ENCODE measurements at places on chromosomes 11 and 22.
A peak's percentile ranks its signal among the peaks of the same experiment; 100 is the strongest.

- no peaks in the 10 kb centered on the region for H3K36me3 ChIP-seq
- H3K27ac ChIP-seq: no peak overlapping the region
- no peaks in the 10 kb centered on the region for H3K4me1 ChIP-seq
- no peak overlapping the region for H3K4me3 ChIP-seq
- no peak for DNase-seq
- no peaks in the 10 kb centered on the region for H3K27me3 ChIP-seq
Observed at GRCh38 chr11:8360086-8360828, 96.6 kb upstream of the LMO1 start.

- H3K27ac ChIP-seq: no peak overlapping the region
- no peak overlapping the region for H3K4me3 ChIP-seq
- H3K27me3 ChIP-seq: no peaks in the 10 kb centered on the region
- H3K36me3 ChIP-seq: peaks cover 38% of the 10 kb centered on the region
- H3K4me1 ChIP-seq: peaks cover 9% of the 10 kb centered on the region
Observed at GRCh38 chr22:31814942-31815341, 61.1 kb downstream of the DEPDC5 start.

- no peak overlapping the region for H3K4me3 ChIP-seq
- peaks cover 1% of the 10 kb centered on the region for H3K36me3 ChIP-seq
- no peaks in the 10 kb centered on the region for H3K4me1 ChIP-seq
- H3K27ac ChIP-seq: peak overlapping the region; percentile 29
Observed at GRCh38 chr22:36274531-36274930, 21.6 kb downstream of the APOL1 start.

DNA sequence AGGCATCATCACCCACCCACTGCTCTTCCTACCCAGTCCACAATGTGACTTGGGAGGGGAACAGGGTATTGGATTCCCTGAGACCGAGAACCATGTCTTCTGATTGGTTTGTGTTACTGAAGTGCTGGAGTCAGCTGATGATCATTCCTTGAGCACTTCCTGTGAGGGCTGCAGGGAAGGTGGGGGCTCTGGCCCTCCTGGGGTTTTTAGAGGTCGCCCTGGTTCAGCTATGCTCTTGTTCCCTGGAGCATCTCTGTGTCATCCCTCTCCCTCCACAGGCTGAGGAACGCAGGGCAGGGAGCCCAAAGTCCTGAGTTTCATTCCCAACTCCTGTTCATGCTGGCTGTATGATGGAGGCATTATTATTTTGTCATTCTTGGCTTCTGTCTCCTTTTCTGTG, 6.7 kb downstream of the ZC3H7B start:
- no peak overlapping the region for H3K4me3 ChIP-seq
- no peaks in the 10 kb centered on the region for H3K27me3 ChIP-seq
- no peak for DNase-seq
- peaks cover 7% of the 10 kb centered on the region for H3K36me3 ChIP-seq
- H3K4me1 ChIP-seq: peaks cover 10% of the 10 kb centered on the region
- H3K27ac ChIP-seq: no peak overlapping the region

- no peaks in the 10 kb centered on the region for H3K27me3 ChIP-seq
- no peak overlapping the region for H3K27ac ChIP-seq
- H3K36me3 ChIP-seq: no peaks in the 10 kb centered on the region
- no peak for DNase-seq
- H3K4me3 ChIP-seq: no peak overlapping the region
Observed at GRCh38 chr11:100760744-100761143, 73.7 kb downstream of the ARHGAP42 start.
